ENCODE measurements at places on chromosomes 4 and X.

DNA sequence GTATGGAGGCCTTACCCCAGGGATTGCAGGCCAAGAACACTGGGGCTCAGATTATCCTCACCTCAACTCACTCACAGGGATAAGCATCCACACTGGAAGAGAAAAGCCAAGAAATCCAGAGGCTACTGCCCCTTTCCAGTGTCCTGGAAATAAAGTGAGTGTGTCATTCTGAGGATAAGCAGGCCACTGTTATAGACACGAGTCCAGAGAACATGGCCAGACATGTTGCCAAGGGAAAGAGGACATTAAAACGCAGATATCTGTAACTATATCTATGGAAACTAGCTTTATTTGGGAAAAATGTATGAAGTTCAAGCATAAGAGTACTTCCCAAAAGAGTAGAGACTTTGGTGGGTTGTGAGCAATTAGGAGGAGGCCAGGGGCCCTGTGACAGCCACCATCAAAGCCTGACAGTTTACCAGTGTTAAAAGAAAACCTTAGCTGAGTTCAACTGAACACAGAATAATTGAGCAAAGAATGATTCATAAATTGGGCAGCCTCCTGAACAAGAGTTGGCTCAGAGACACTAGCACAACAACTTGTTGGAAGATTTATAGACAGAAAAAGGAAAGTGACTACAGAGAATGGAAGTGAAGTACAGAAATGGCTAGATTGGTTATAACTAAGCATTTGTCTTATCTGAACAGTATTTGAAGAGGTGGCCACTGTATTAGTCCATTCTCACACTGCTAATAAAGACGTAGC, 1222.2 kb downstream of the STIM2 start:
- no peak for DNase-seq

DNA sequence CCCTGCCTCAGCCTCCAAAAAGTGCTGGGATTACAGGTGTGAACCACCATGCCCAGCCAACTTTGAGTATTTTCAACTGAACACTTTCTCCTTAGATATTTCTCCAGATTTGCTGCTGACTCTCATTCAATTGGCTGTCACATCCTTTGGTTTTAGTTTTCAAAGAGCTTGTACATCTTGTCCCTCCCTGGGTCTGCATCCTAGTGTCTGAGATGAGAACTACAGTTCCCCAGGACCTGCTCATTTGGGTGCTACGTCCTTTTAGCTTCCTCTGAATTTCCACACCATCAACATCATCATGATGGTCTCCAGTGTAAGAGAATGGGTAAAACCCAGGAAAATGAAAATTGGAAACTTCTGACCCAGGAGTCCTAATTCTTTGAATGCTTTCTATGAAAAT, 312.9 kb downstream of the NLGN4X start:
- DNase-seq = no peak

DNA sequence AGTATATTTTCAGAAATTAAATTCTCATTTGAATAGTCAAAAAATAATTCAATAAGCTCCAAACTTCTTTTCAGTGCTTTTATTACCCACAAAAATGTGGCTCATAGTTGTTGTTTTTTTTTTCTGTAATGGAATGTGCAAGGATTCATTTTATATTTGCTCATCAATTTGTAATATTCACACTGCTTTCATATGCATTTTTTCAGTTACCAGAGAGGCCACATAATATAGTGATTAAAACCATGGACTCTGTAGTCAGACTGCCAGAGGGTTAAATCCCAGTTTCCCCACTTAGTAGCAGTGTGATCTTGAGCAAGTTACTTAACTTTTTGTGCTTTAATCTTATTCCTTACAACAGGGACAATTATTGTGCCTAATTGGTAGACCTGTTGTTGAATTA, 64.5 kb downstream of the FAM9B start:
- DNase-seq = no peak

GRCh38 chr4:9845791-9846493, 64.5 kb downstream of the DRD5 start:
- peak; percentile 12 for DNase-seq

DNA sequence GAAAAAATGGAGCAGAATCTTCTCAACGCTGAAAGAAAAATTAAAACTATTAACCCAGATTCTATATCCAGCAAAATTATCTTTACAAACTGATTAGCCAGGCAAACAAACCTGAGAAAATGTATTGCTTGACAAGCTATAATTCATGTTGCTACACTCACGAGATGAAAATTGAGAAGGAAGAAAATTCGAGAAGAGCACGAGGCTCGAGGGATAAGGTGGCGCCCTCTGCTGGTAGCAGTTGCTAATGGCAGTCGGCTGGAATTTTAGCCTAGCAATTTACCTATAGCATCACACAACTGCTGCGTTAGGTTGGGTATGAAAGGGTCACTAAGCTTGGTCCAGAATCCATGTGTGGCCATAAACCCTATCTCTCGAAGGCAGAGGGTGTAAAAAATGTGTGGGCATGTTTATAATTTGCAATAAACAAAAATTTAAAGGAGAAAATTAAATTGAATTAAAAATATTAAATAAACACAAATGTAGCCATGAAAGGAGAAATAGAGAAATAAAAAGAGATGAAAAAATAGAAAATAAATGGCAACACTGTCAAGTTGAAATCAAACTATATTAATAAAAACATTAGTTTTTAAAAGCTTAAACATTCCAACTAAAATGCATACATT, 126.6 kb downstream of the PPP4R3C start:
- peak; percentile 29 for DNase-seq

DNA sequence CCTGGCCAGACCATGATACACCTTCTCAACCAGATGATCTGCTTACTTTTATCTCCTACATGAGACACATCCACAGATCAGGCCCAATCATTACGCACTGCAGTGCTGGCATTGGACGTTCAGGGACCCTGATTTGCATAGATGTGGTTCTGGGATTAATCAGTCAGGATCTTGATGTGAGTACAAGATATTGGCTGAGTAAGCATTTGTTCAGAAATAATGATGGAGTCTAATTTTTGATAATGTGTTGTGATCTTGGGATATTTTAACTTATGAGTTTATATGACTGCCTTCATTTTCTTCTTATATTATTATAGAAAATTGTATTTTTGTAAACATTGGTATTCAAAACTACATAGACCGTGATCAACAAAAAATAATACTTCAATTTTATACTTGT, 39.4 kb downstream of the SLC10A6 start:
- no peak for DNase-seq

DNA sequence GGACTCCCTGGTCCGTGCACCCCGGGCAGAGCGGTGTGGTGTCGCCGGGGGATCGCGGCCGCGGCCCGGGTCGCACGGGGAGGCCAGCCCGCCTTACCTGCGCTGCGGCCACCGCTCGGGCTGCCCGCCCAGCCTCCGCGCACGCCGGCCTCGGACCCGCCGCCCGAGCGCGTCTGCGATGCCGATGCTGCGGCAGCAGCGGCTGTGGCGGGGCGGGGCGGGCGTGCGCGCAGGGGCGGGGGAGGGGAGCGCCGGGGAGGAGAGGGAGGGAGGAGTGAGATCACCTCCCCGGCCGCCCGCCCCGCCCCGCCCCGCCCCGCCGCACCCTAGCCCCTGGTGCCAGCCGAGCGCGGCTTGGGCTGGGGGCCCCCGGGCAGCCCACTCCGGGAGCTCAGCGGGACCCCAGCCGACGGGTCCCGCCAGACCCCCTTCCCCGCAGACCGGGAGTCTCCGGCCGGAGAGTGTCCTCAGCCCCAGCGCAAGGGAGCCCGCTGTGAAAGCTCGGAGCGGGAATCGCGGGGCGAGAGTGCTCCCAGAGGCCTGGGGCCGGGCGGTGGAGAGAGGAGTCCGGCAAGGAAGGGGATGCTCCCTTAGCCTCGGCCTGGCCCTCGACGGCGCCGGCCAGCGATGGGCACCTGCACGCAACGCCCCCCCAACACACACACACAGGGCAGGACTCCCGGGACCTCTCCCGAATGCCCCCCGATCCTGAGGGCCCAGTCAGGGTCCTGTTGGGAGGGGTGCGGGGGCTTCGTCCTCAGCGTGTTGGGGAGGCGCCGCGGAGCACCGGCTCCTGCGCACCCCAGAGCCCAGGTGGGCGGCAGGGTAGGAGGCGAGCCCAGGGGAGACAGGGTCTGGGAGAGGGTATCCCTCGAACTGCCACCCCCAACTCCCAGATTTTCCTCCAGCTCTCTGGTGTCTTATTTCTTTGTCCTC, at the start of gene L1CAM:
Gene L1CAM, minus strand, starts transcription at position 206 of the 936 bp plus-strand sequence. CDS start 10,337 bp downstream, outside the sequence.
- DNase-seq = no peak

DNA sequence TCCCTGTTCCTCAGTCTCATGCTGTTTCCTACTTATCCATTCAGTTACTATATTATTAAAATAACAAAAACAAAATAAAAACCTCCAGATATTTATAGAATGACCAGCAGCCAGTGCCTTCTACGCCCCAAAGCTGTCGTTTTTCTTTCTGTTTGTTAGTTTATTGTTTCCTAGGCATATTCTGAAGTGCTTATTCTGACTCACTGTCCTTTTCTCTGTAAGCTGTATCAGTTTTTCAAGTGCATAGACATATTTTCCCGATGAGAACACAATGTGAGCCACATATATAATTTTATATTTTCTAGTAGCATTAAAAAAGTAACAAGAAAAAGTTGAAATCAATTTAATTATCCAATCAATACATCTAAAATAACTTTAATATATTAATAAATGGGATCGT, 2158.6 kb upstream of the TENM3 start:
- DNase-seq = no peak

DNA sequence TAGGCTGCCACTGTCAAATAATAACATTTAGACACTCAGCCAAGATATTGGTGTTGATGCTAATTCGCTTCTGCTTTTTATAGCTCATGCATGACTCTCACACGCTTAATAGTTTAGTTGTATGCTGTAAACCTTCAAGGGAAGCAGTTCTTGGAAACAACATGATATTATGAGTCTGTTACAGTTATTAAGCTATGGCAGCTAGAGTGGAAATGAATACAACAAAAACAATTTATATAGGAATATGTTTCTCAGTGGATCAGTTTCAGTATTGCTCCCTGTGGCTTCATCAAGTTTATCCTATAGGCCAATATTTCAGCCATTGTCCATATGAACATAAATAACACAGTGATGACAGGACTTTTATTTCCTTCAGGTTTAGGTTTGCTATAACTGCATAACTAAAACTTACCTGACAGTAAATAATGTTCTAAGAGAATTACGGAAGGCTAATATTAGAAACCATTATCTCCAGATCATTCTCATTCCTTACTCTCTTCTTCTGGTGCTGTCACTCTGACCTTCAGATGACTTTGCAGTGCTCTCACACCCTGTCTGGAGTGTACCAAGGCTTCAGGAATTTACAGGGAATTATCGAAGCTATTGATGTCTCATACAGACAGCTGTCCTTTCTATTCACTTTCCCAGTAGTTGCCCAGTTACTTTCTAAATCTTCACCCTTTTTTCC, 555.0 kb downstream of the ANKRD50 start:
- no peak for DNase-seq

DNA sequence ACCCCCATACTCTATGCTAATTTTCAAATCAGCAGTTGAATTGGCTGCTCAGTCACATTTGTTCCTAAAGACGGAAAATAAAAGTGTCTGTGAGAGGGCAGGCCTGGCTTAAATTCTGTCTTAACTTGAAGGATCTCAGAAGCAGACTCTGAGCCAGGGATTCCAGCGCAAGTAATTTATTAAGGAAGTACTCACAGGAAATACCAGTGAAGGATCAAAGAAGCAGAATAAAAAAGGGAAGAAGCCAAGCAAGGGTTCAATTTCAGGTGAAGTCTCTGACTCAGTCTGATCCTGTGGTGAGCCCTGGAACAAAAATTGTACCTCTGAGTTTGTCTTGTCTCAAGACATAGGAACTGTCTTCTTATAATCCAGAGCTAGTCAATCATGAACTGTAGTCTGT, 52.2 kb downstream of the IL1RAPL1 start:
- no peak for DNase-seq

- DNase-seq = no peak
Measured at GRCh38 chr4:143254491-143255226, 69.9 kb downstream of the USP38 start.

- no peak for DNase-seq
Measured at GRCh38 chr4:155552180-155552579, 114.5 kb upstream of the GUCY1A1 start.

DNA sequence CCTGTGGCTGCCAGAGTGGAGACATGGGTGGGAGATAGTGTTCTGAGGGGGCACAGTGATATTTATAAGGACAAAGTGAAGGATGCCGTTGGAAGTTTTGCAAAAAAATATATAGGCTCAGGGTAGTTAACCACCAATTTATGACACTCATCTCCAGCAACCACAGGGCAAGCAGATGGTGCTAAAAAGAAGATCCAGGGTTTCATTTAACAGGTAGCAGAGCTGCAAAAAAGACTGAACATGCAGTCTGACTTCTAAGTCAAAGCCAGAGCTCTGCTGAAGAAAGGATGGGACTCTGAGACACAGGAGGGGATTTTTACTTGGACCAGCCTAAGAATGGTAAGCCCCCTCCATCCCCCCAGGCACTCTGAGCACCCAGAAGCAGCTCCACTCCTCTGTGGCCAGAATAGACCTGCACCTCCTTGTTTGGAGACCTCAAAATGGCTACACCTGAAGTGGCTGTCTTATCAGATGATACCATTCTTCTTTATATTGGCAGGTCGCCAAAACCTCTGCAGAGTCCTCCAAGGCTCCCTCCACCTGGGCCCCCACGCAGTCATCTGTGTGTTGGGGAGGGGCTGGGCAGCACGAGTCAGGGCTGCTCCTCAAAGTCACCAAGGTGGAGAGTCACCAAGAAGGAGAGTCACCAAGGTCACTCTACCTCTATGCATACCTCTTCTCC, 161.4 kb upstream of the FAM9B start:
- DNase-seq = peak; percentile 14

- no peak for DNase-seq
Measured at GRCh38 chr4:112704322-112704721, 67.4 kb downstream of the LARP7 start.

GRCh38 chr4:148044912-148045352, 313.0 kb downstream of the ARHGAP10 start:
- DNase-seq = no peak

DNA sequence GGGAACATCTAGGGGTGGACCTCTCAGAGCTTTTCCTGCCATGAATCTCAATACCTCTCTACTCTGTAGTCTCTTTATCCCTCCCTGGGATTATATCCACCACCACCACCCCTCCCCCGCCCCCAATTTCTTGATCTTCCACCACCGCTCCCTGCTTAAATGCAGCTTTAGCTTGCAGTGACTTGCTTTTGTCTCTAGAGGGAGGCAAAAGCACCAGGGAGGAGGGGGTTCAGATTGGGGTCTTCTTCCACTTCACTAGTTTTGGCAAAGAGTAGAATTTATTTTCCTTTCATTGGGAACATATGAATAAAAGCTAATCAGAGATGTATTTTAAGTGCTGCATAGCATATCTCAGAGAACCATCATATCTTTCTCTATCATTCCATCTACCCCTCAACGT, 5.5 kb downstream of the ARHGAP36 start:
- DNase-seq = no peak

DNA sequence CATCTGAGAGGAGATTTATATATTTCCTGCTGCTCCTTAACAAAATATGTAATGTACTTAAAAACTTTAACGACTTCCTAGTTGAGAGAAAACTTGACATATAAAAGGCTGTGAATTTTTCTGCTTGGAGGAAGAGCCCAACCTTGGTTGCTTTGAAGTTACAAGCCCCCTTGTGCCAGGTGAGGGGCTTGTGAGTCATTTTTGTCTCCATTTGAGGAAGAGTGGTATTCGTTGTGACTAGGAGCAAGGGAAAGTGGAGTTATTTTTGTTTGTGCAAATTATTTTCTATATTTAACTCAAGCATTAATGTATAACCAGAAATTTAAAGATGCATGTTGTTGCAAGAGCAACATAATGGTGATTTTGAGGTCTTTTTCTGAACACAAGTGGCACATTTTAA, 99.0 kb upstream of the DDX3X start:
- no peak for DNase-seq

Measured in NCI-H2171 treated with DMSO at 0.1 percent for 48 hours (cell line).